Activated CD4-positive, alpha-beta memory T cell treated with anti-CD3 and anti-CD28 coated beads for 36 hours (primary cell): ENCODE measurements at places on chromosomes 5 and 9.

- peaks cover 52% of the 10 kb centered on the region for H3K4me1 ChIP-seq
- H3K27ac ChIP-seq: peak overlapping the region; percentile 89
- peak; percentile 37 for DNase-seq
- no peaks in the 10 kb centered on the region for H3K27me3 ChIP-seq
Observed at GRCh38 chr9:128882677-128883603, 1.0 kb downstream of the LRRC8A start.

DNA sequence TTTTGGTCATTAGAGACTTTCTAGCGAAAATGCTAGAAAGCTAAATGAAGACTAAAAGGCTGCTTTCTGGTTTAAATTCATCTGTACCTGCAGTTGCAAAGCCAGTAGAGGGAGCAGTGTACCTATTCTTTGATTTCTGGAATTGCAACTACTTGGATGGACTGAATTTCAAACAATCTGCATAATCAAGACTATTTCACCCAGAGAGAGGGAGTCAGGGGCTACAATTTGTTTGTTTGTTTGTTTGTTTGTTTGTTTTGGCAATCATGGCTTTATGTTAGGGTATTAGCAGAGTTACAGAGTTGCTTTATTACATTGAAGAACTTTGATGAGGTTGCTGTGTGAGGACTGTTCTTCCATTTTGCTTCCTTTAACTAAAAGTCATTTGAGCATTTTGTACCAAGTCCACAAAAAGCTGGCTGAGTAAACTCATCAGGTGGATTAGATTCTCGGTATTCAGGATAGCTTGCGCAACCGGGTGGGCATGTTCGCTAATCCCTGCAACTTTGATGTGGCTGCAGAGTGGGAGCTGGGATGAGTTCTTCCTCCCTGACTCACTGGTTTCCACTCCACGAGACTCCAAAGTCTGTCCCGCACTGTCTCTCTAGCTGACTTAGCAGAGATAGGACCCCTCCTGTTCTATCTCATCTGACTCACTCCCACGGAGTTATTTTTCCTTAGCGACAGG, 80.0 kb upstream of the TUT7 start:
- H3K27ac ChIP-seq: no peak overlapping the region
- no peak for DNase-seq
- no peaks in the 10 kb centered on the region for H3K4me1 ChIP-seq
- no peaks in the 10 kb centered on the region for H3K36me3 ChIP-seq
- no peak overlapping the region for H3K4me3 ChIP-seq
- peaks cover 8% of the 10 kb centered on the region for H3K27me3 ChIP-seq

- no peak for DNase-seq
- H3K4me1 ChIP-seq: no peaks in the 10 kb centered on the region
- no peaks in the 10 kb centered on the region for H3K36me3 ChIP-seq
Observed at GRCh38 chr9:128409978-128410377, 10.7 kb upstream of the CERCAM start.

DNA sequence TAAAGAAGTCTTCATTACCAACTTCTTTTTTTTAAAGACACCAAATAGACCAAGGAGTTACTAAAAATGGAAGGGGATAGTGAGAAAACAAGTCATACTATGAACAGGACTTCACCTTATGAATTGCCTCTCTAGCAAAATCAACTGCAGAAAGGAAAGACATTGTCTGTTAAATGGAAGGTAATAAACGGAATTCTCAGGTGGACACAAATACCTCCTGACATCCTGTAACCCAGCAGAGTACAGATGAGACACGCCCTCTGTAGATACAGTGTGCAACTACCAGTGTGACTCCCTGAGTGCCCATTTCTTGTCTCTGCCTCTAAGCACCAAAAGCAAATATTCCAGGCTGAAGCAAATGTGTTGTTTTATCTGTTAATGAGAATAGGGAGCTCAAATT, 12.2 kb upstream of the PLPP1 start:
- no peak overlapping the region for H3K4me3 ChIP-seq
- no peak overlapping the region for H3K27ac ChIP-seq
- peaks cover 18% of the 10 kb centered on the region for H3K27me3 ChIP-seq
- peaks cover under 1% of the 10 kb centered on the region for H3K4me1 ChIP-seq
- H3K36me3 ChIP-seq: no peaks in the 10 kb centered on the region

DNA sequence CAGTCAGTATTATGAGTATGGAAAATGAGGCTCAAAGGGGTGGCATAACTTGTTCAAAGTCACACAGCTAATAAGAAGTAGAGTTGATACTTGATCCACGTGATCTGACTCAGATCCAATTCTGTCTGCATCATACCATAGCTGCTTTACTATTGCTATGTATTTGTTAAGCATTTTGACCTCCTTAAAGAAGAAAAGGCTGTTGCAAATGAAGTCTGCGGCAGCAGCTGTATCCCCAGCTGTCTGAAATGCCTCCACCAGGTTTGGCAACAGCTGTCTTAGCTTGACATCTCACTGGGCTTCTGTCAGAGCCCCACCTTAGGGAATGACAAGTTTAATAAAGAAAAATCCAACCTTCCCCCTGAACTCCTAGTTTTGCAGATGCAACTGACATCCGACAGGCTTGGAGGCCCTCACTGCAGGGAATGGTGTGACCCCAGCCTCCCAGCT, 75.6 kb upstream of the SLC44A1 start:
- H3K36me3 ChIP-seq: no peaks in the 10 kb centered on the region
- no peak for DNase-seq
- peaks cover 8% of the 10 kb centered on the region for H3K27me3 ChIP-seq
- no peak overlapping the region for H3K27ac ChIP-seq
- no peak overlapping the region for H3K4me3 ChIP-seq

DNA sequence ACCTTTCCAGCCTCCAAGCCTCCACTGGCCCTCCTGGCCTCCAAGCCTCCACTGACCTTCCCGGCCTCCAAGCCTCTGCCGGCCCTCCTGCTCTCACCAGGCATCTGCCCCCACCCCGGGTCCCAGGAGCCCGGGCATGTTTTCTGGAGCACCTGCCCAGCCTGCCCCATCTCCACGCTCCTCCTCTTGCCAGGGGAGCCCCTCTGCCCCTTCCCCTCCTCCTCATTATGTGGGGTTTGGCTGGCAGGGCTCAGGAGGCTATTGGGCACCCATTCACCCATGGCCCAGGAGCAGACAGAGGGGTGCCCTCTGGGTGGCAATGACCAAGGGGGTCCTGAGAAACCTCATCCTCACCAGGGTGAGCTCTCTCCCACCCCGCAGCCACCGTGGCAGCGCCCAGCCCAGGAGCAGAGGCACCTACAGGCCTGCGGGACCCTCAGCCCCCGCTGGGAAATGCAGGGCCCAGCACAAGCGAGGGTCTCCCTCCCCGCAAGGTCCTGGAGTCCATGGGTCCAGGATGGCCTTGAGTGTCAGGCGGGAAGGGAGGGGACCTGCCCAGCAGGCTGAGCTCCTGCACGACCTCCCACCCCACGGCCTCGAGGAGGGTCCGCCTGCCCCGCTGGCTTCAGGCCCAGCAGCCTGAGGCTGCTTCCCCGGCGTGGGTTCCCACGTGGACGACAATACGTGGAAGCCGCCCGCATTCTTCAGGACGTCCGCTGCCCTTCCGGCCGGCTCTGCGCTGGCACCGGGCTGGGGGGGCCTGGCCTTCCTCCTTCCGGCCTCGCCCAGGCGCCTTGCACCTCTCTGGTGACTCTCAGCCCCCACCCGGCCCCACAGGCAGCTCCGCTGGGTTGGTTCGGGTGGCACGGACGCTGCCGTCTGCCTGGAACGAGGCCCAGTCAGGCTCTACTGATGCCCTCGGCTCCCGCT, 51.4 kb upstream of the NRARP start:
- H3K4me1 ChIP-seq: no peaks in the 10 kb centered on the region
- H3K4me3 ChIP-seq: no peak overlapping the region
- no peak overlapping the region for H3K27ac ChIP-seq
- DNase-seq: no peak
- H3K27me3 ChIP-seq: no peaks in the 10 kb centered on the region

DNA sequence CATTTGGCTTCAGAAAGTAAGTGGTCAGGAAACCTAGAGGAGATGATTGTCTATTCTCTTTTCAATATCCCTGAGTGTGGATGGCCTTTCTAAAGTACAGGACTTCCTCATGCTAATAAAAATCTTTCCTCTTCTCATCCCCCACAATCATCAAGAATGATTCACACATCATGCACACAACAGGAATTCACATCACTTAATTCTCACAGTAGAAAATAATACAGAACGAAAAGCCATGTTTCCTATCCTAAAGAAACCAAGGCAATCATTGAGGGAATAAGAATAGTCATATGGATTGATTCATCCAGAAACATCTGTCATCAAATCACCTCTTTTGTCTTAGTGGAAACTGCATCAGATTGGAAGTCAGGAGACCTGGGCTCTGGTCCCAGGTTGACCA, 203.1 kb upstream of the PIK3R1 start:
- peaks cover 4% of the 10 kb centered on the region for H3K27me3 ChIP-seq
- H3K4me1 ChIP-seq: no peaks in the 10 kb centered on the region
- no peak overlapping the region for H3K27ac ChIP-seq

DNA sequence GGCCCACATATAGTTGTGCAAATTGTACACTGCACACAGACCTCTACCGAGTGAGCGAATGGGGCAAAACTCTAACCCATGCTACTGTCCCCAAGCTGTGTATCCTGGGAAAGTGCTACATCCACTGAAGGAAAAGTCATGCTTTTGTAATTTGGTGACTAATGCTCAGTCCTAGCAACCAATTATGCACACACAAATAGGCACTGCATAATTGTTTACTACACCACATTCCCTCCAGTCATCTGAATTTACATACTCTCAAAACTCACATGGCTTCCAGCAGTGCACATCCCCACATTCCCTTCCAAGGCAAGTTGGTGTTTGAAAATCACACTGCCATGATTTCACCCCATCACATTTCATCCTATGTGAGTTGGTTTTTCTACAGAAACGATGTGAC, 125.9 kb upstream of the OSMR start:
- H3K36me3 ChIP-seq: no peaks in the 10 kb centered on the region
- H3K4me3 ChIP-seq: no peak overlapping the region
- H3K4me1 ChIP-seq: no peaks in the 10 kb centered on the region
- no peak overlapping the region for H3K27ac ChIP-seq

DNA sequence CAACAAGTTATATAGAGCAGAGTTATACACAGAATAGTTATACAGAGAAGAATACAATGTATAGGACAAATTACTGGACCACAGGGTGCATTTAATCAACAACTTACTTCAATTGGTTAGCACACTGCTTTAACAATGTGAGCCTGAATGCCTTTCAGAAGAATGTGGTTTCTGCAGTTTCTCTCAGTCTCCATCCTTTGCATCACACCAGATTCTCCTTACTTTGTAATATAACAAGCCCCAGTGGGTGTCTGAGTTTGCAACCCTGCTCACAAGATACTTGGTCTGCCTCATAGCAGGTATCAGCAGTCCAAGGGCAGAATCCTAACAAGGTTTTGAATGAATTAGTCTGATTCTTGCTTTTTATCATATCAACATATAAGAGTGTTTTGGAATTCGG, 114.6 kb downstream of the GABRB2 start:
- no peak overlapping the region for H3K27ac ChIP-seq
- H3K27me3 ChIP-seq: no peaks in the 10 kb centered on the region
- no peak for DNase-seq

- no peak for DNase-seq
- no peak overlapping the region for H3K27ac ChIP-seq
- peaks cover 8% of the 10 kb centered on the region for H3K36me3 ChIP-seq
- H3K4me3 ChIP-seq: no peak overlapping the region
- H3K4me1 ChIP-seq: no peaks in the 10 kb centered on the region
- no peaks in the 10 kb centered on the region for H3K27me3 ChIP-seq
Observed at GRCh38 chr5:1570975-1571374, 47.2 kb upstream of the LPCAT1 start.

- no peaks in the 10 kb centered on the region for H3K36me3 ChIP-seq
- no peak overlapping the region for H3K4me3 ChIP-seq
- DNase-seq: no peak
Observed at GRCh38 chr5:66744040-66744439, 147.8 kb downstream of the MAST4 start.

- DNase-seq: no peak
- H3K36me3 ChIP-seq: no peaks in the 10 kb centered on the region
- H3K4me3 ChIP-seq: no peak overlapping the region
- no peaks in the 10 kb centered on the region for H3K4me1 ChIP-seq
- peaks cover 2% of the 10 kb centered on the region for H3K27me3 ChIP-seq
Observed at GRCh38 chr9:138114501-138115245, 237.1 kb downstream of the CACNA1B start.

DNA sequence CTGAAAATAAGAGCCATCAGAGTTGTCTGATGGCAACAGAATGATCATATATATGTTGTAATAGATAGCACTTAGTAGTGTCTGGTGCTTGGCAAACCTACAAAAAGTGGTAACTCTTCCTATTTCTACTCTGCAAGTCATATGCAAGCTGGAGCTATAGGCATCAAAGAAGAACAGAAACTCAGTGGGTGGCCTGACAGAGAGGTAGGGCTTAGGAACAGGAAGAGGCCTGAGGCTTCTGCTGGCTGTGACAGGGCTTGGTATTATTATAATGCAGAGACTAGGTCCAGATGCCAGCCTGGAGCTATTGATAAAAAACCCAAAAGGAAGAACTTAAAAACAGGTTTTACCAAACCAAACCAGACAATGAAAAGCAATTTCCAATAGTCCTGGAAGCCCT, 4.4 kb upstream of the DIAPH1 start:
- H3K27me3 ChIP-seq: no peaks in the 10 kb centered on the region
- DNase-seq: peak; percentile 53
- peak overlapping the region; percentile 83 for H3K27ac ChIP-seq
- H3K36me3 ChIP-seq: peaks cover 31% of the 10 kb centered on the region
- H3K4me3 ChIP-seq: no peak overlapping the region

DNA sequence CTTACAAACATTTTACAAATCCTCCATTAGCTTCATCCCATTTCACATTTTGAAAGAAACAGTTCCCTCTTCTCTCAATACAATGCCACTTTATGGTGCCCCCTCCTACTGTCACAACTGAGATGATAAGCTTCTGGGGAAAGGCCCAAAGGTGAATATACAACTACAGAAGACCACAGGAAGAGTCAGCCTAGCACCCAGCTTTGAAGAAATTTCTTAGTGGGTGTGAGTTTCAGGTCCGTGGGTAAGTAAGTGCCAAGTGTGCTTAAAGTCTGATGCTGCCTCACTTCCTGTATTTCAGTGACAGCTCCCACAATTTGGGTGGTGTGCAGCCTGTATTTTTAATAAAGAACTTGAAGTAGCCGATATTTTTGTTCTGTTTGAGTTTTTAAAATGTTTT, 68.1 kb downstream of the ARHGEF28 start:
- no peaks in the 10 kb centered on the region for H3K36me3 ChIP-seq
- no peak overlapping the region for H3K27ac ChIP-seq
- H3K4me1 ChIP-seq: peaks cover 17% of the 10 kb centered on the region
- H3K4me3 ChIP-seq: no peak overlapping the region

DNA sequence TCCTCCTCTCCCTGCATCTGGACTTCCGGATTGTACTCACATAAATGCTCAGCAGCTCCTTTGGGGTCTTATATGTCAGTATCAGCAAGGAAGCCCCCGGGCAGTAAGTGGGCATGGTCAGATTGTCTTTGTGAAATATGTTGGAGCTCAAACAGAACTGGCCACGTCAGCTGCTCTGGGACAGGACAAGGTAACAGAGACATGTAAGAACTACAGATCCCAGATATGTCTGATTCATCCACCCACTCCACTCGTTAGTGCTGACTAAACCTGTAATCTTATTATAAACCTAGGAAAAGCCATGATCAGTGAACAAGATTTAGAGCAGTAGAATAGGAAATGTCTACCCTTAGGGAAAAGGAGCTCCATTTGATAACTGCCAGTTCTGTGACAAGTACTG, 561.8 kb downstream of the CETN3 start:
- H3K36me3 ChIP-seq: no peaks in the 10 kb centered on the region
- H3K4me1 ChIP-seq: no peaks in the 10 kb centered on the region

GRCh38 chr9:341634-342421, 127.2 kb downstream of the DOCK8 start:
- no peak for DNase-seq
- no peak overlapping the region for H3K4me3 ChIP-seq
- no peaks in the 10 kb centered on the region for H3K4me1 ChIP-seq
- H3K27me3 ChIP-seq: no peaks in the 10 kb centered on the region
